ENCODE measurements at places on chromosomes 7 and 10.

GRCh38 chr7:129840757-129841156 is 112.0 kb downstream of the UBE2H start:
- no peak for DNase-seq

DNA sequence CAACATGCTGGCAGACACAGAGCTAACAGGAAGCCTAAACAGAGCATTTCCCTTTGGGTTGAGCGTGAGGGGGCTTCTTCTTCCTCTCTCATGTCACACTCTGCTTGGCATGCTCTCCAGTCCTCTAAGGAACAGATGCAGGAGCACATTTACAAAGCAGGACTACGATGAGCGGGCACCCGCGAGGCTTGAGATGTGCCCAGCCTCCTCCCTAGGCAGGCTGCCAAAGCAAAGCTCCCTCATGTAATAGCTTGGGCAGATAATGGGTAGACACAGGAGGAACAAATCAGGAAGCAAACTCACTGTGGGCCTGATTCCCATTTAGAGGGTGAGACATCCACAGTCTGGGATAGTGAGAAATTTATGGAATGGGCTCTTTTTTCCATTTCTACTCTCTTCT is 519.1 kb downstream of the NRG3 start:
- no peak for DNase-seq

DNA sequence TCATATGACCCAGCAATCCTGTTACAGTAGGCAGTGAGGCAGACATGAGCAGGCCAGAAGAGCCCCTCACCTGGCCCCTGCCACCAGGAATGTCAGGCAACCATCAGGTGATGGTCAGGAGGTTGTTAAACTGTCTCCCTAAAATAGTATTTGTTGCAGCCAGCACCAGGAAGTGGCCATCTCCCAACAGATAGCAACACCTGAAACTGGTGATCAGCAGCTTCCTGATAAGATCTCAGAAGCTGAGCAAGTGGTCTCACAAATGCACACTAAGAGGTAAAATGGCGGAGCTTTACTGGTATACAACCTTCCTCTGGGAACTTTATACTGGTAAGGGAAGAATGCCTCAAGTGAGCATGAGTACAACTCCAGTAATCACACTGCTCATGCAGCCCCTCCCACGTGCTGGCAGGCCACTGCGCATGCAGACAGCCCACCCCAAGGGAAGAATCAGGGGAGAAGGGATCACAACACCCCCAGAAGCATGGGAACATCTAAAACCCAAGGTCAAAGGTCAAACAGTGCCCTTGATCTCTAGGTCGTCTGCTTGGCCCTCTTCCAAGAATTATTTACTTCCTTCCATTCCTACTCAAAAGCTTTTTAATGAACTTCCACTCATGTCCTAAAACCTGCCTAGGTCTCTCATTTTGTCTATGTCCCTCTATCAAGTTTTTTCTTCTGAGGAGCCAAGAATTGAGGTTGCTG is 133.5 kb downstream of the DOCK4 start:
- DNase-seq = no peak

GRCh38 chr10:48733329-48733728 is 48.7 kb downstream of the WDFY4 start:
- no peak for DNase-seq

GRCh38 chr7:28587211-28587610 is 174.9 kb downstream of the CREB5 start:
- no peak for DNase-seq

- DNase-seq = no peak
Observed at GRCh38 chr7:7912937-7913336, 55.7 kb upstream of the GLCCI1 start.
